ENCODE measurements at places on chromosomes 1 and 21.

GRCh38 chr1:60988891-60989290 is 93.5 kb upstream of the NFIA start:
- DNase-seq: no peak

- no peak for DNase-seq
Measured at GRCh38 chr1:37031429-37031828, 2.9 kb downstream of the GRIK3 start.

- DNase-seq: no peak
Measured at GRCh38 chr1:235649368-235650163, at the start of gene GNG4. GNG4 (minus strand) TSS chr1:235649784; CDS start chr1:235583838, 65,946 bp downstream.

- no peak for DNase-seq
Measured at GRCh38 chr1:19009882-19010321, 53.4 kb upstream of the IFFO2 start.

DNA sequence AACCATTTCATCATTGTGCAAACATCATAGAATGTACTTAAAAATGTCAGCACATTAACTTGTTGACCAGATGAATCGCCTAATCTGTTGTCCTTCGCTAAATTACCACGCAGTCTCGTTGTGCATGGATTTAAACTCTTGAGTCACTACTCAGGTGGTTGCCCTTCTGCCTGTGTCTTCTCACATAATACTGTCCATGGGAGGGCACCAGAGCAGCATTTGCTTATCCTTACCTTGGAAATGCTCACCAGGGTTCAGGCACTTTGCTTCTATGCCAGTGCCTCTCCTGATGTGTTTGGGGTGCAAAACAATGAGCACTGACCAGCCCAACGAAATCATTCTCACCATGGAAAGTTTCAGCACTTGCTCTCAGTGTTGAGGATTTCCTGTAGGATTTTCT is 559.9 kb downstream of the RWDD3 start:
- no peak for DNase-seq

GRCh38 chr1:151945725-151946722 is 36.7 kb upstream of the THEM4 start:
- peak; percentile 85 for DNase-seq

DNA sequence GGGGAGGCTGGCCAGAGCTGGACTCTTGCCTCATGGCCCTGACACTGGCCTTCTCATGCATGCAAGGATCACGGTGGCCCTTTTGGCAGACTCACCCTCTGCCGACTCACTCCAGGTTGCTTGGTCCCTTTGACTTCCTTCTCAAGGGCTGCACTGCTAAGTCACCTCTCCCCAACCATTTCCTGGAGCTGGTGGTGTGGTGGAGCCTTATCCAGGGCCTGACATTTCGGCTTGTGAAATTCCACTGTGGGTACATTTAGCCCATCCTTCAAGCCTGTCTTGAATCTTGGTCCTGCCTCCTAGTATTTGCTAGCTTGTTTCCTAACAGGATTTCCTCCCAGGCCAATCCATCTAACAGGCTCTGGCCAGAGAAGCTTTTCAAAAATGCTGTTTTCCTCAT is 52.6 kb upstream of the JUN start:
- DNase-seq: no peak

DNA sequence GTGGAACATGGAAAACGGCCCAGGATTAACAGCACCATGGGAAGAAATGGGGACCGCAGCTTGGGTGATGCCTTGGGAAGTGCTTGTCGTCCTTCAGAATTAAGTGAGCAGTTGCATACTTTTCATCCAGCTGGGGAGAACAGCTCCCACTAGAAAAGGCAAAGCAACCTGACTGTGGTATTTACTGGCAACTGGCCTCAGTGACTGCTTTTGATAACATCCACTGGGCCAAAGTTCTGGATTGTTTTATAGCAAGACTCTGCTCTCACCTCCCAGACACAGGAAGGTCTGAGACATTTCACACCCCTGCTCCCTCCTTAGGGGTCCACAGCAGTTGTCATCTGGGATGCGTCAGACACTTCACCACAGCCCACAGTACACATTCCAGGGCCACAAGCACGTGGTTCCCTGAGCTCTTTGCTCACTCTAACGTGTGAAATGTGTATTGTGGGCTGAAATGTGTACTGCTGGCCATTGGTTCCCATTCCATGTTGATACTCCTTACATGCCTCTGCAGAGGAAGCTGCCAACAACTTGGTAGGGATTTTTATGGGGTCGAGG is 6.6 kb downstream of the PAPPA2 start:
- no peak for DNase-seq

DNA sequence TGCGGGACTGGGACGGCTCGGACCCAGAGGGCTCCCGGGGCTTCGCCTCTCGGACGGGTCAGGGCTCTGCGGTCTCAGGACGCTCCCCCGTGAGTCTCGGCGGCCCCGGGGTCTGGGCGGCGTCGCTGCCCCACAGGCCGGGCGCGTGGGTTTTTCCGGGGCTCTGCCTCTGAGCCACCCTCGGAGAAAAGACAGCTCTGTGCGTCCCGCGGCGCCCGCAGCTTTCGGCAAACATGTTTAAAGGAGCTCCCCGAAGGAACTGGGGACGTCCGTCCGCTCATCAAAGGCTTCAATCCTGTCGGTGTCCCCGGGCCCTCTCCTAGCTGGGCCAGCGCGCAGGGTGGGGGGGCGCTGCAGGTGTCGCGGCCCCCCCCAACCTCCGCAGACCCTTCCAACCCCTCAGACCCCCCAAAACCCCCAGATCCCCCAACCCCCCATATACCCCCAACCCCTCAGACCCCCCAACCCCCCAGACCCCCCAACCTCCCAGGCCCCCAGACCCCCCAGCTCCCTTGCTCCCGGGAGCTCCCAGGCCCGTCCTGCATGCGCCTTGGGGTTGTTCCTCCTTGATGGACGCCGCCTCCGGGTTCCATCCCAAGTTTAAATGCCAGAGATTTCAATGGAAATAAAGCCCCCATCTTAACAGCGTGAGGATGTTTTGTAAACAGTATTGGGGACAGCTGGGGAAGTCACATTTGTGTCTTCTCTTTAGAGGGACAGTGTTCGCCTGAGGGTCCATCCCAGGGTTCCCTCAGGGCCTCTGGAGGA is 996 bp upstream of the C1orf159 start:
- DNase-seq: no peak

- DNase-seq: no peak
Measured at GRCh38 chr1:112575154-112575804, 43.7 kb downstream of the ST7L start.

- no peak for DNase-seq
Measured at GRCh38 chr1:60952612-60953111, 129.7 kb upstream of the NFIA start.

DNA sequence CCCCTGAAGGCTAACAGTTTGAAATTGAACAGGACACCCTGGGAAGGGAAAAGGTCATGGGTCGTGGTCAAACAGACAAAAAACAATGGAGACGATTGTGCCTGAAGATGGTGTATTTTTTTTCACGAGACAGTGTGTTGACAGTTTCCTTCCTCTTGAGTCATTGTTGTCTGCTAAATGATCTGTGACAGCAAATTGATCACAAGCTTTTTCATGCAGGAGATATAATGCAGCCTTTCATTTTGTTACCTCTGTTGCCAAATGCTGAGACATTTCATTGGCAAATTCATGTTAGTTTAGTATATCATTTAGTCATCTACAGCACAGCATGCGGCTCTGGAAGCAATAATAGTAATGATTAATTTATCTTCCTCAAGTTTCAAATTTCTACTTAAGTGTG is 27.7 kb downstream of the UBE2U start:
- DNase-seq: no peak

DNA sequence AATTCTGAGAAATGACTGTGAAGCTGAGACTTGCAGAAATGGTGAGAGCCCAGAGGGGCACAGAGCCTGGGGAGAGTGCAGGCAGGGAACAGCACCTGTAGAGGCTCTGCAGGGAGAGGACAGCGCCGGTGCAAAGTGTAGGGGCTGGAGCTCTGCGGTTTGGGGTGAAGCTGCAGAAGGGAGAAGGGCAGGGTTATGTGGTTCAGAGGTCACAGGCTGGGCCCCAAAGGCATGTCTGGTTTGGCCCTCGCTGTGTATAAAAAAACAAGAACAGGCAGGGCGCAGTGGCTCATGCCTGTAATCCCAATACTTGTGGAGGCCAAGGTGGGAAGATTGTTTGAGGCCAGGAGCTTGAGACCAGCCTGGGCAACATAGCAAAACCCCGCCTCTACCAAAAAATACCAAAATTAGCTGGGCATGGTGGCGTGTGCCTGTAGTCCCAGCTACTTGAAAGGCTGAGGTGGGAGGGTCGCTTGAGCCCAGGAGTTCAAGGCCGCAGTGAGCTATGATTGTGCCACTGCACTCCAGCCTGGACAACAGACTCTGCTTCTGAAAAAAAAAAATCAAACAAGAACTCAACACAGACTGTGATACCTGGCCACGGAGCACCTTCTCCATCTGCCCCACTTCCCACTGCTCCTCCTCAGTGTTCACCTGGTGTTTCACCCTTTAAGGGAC is 29.1 kb downstream of the SERINC2 start:
- DNase-seq: no peak

DNA sequence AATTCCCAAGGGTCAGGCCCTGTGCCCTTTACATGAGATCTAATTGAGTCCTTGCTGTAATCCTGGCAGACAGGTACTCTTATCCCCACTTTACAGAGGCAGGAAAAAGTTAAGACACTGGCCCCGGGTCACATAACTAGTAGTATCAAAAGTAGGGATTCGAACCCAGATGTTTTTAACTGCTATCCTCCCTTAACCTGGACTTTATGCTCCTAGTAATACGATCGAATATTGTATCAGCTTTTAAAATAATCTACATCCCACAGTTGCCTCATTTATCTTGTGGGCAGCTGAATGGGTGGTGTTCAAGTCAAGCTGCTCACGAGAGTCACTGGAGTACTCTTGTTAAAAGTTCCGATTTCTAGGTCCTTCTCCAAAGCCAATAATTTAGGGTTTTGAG is 25.5 kb upstream of the TMEM51 start:
- DNase-seq: no peak

DNA sequence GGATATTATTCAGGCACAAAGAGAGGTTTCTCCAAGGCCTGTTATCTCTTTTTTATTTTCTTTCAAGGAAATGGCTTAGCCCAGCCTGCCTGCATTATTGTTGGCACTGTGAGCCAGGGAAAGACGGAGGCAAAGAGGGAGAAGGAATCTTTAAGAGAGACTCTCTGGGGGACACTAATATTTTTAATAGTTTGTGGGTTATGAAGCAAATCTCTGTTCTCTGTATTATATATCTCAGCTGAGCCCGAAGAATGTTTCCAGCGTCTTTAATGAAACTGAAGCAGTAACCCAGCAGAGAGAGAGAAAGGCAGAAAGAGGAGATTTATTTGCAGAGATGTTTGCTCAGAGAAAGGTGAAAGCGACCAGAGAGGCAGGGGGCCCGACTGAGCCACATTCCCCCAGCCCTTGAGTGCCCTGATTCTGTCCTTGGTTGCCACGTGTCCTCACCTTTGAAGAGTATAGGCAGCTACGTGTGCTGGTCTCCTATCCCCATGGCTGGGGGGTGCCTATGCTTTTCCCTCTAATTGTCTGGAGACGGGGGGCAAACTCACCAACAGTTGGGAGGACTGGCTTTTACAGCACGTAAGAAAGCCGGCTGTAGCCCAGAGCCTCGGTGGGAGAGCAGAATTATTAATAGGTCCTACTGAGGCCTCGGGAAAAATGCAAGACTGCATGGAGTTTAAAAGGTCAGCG is 166.4 kb downstream of the TRABD2B start:
- DNase-seq: no peak

DNA sequence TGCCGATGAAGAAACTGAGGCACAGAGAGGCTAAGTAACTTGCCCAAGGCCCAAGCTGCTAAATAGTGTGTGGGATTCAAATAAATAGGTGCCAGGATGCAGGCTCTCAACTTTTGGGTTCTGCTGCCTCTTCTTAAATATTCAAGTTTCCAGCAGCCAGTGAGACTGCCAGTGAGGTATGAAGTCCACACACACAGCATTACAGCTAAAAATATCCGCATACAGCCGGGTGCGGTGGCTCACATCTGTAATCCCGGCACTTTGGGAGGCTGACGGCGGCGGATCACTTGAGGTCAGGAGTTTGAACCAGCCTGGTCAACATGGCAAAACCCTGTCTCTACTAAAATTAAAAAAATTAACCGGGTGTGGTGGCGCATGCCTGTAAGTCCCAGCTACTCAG is 78.4 kb upstream of the DIRAS3 start:
- DNase-seq: no peak

- no peak for DNase-seq
Measured at GRCh38 chr1:29123887-29124365, at the start of gene TMEM200B. TMEM200B (minus strand) TSS chr1:29123903; CDS start chr1:29121828, 2,075 bp downstream.

DNA sequence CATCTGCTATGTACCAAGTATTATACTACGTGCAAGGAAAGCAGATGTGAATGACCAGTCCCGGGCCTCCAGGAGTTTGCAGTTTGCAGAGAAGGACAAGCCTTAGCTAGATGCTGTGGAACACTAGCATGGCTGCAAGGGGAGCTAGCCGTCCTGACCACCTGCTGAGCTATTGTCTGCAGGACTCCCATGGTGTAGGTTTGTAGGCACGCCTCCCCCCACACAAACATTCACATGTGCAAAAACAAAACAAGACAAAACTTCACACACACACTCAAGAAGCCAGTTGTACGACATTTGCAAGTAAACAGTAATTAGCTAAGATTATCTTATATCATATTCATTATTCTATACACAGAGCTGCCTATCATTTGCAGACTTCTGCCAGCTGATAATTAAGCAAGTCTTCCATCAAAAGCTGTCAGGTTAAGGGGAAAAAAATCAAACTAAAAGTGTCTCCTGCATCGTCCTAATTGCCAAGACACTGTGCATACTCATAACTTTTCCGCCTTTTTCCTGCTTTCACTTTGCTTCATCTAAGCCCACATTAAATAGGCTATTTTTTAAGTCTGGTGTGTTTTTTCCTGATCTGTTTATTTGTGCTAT is 10.7 kb upstream of the HNRNPU start:
- DNase-seq: no peak
